ENCODE measurements at places on chromosomes 7 and 10. TPM values are rescaled to one million over a fixed set of nuclear protein-coding genes. Genes with fewer than 3 reads are reported as not detected.

Gene CALHM3
- not detected for total RNA-seq

Gene TAS2R4
- total RNA-seq: 3.1 TPM

Gene VIM
- total RNA-seq: 1,704 TPM

Gene TAX1BP1
- 89.4 TPM for total RNA-seq

Gene POU6F2
- total RNA-seq: 0.20 TPM

Gene PPP1R17
- not detected for total RNA-seq

Gene CUBN
- total RNA-seq: 18.1 TPM

Gene C1GALT1
- total RNA-seq: 16.8 TPM

Gene IFIT3
- 11.2 TPM for total RNA-seq

Gene SPDYE1
- total RNA-seq: 0.10 TPM

Gene SAMD8
- total RNA-seq: 28.4 TPM

Gene MLXIPL
- 22.3 TPM for total RNA-seq

Gene CDHR1
- 1.7 TPM for total RNA-seq

Measured in skin of body (tissue), 3 donors.